Activated CD4-positive, alpha-beta T cell treated with anti-CD3 and anti-CD28 coated beads, Interleukin-2, amount 10 ng/mL, durations not matched to agents 24 days and 14 days (primary cell): ENCODE measurements at places on chromosomes 11 and 22.

DNA sequence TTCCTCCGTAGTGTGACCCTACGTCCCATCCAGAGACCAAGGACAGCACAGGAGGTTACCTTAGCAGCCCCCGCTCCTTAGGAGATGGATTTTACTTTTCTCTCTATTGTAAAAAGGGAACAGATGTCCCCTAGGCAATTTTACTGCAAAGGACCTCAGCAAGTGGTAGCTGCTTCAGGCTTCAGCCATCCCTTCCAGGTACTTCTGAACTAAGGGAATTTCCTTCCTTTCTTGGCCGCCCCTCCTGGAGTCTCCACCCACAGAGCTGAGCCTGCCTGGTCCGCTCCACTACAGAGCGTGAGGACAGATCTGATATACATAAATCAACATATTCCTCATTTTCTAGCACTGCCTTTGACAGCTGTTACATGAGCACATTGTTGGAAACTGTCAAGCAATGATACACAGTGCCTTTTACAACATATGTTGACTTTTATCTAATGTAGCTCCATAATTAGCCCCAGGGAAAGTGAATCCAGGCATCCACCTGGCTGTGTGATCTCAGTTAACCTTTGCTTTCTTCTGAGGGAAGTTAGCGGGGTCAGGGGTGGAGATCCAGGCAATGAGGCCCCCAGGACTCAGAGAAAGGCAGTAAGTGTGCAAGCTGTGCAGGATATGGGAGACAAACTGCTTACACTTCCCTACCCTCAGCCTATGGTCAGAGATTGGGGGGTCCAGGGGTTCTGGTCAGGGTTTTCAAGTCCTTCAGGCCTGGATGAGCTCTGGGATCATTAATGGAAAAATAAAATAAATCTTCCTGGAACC is 51.9 kb downstream of the SPATA19 start:
- H3K27me3 ChIP-seq, result peaks cover 11% of the 10 kb centered on the region
- H3K27ac ChIP-seq, result no peak overlapping the region
- H3K4me3 ChIP-seq, result no peak overlapping the region
- H3K4me1 ChIP-seq, result no peaks in the 10 kb centered on the region

DNA sequence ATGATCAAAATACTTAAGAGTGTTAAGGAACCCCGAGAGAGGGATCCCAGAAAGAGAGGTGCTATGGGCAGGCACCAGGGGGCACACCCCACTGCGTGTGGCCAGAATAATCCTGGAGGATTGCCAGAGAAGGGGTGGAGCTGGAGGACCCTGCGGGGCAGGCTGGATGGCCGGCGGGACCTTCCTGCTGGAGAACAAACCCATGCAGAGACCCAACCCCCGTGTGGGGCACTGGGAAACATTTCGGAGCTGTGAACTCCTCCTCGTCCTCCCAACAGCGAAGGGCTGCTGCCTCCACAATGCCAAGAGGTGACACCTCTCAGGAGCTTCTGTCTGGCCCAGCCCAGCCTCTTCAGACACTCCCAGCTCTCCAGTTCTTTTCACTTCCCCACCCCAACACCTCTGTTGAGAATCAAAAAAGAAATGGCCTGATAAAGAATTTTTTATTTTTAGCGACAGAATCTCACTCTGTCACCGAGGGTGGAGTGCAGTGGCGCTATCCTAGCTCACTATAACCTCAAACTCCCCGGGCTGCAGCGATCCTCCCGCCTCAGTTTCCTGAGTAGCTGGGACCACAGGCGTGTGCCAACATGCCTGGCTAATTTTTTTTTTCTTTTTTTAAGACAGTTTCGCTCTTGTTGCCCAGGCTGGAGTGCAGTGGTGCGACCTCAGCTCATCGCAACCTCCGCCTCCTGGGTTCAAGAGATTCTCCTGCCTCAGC is 25.6 kb downstream of the RHOD start:
- H3K27ac ChIP-seq, result no peak overlapping the region
- no peak for DNase-seq
- H3K4me1 ChIP-seq, result peaks cover 11% of the 10 kb centered on the region

- H3K27ac ChIP-seq, result no peak overlapping the region
- H3K4me3 ChIP-seq, result no peak overlapping the region
- H3K4me1 ChIP-seq, result no peaks in the 10 kb centered on the region
- DNase-seq, result no peak
- peaks cover 2% of the 10 kb centered on the region for H3K27me3 ChIP-seq
- H3K36me3 ChIP-seq, result no peaks in the 10 kb centered on the region
Measured at GRCh38 chr11:81839976-81840375, 893.7 kb downstream of the FAM181B start.

DNA sequence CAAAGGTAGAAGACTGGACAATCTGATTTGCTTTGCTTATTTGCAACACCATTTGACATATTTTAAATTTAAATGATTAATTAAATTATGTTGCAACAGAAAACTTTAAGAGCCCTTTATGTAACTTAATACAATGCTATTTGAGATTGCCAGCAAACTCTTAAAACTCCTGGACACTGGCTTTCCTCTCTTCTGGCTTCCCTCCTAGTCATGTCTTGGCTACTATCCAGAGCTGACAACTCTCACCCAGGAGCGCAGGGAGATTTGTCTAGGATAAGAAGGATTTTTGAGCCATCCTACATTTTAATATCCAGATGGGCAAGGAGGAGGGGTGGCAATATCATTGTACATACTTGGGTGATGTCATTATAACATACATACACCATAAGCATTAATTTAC is 134.3 kb downstream of the ELP4 start:
- no peaks in the 10 kb centered on the region for H3K27me3 ChIP-seq
- H3K36me3 ChIP-seq, result no peaks in the 10 kb centered on the region
- no peak overlapping the region for H3K4me3 ChIP-seq
- no peaks in the 10 kb centered on the region for H3K4me1 ChIP-seq
- no peak overlapping the region for H3K27ac ChIP-seq

GRCh38 chr11:88689548-88690240 is 352.2 kb upstream of the CTSC start:
- H3K27ac ChIP-seq, result no peak overlapping the region
- no peaks in the 10 kb centered on the region for H3K27me3 ChIP-seq
- DNase-seq, result no peak
- no peak overlapping the region for H3K4me3 ChIP-seq
- no peaks in the 10 kb centered on the region for H3K36me3 ChIP-seq

DNA sequence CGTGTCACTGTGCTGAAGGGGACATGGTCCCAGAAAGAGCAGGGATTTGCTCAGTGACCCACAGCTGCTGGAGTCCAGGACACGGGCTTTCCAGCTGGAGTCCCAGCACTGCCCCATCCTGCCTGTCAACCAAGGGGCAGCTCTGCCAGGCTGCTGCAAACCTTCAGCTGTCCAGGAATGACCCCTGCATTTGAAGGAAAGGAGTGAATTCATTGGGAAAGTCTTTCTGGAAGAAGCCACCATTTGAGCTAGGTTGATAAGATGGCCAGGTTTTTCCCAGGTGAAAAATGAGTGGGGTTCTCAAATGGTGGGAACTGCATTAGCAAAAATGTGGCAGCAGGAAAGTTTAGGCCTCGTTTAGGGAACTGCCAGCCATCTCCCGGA is 9.4 kb downstream of the KCNK7 start:
- no peak for DNase-seq
- no peaks in the 10 kb centered on the region for H3K27me3 ChIP-seq
- peak overlapping the region; percentile 32 for H3K4me3 ChIP-seq
- peaks cover 65% of the 10 kb centered on the region for H3K36me3 ChIP-seq
- peak overlapping the region; percentile 79 for H3K27ac ChIP-seq
- H3K4me1 ChIP-seq, result peaks cover 42% of the 10 kb centered on the region

DNA sequence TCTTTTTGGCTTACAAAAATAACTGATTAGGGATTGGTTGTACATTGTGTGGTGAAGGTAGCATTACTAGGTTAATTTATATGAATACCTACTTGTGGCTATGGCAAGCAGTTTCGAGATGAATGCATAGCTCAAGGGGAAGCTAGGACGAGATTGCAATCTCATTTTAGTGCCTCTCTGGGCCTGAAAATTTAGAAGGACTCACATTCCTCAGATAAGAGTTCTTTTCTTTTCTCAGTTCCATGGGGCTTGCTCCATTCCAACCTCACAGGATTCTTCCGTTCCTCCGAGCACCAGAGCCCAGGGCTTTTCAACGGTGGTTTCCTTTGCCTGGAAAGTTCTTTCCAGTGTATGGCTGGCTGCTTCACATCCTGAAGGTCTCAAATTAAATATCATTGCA is 82.1 kb downstream of the CECR2 start:
- no peak for DNase-seq
- H3K4me3 ChIP-seq, result no peak overlapping the region
- no peaks in the 10 kb centered on the region for H3K4me1 ChIP-seq
- H3K27ac ChIP-seq, result no peak overlapping the region
- H3K36me3 ChIP-seq, result no peaks in the 10 kb centered on the region
- peaks cover 4% of the 10 kb centered on the region for H3K27me3 ChIP-seq

DNA sequence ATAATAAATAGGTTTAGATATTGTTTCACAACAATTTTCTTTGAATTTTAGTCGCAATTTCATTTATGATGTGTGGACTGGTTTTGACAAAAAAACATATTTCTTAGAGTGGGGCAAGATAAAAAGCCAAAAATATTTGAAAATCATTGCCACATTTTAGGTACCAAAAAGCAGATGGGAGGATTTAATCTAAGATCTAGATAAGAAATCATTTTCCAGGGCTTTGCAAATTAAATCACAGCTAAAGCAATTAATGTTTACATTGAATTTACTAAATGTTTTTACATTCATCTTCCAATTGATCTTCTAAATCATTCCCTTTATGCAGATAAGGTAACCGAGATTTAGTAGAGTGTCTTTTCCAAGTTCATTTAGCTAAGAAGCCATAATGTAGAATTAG is 1386.0 kb upstream of the TENM4 start:
- no peak overlapping the region for H3K27ac ChIP-seq
- H3K36me3 ChIP-seq, result no peaks in the 10 kb centered on the region
- H3K27me3 ChIP-seq, result no peaks in the 10 kb centered on the region
- DNase-seq, result no peak
- H3K4me1 ChIP-seq, result no peaks in the 10 kb centered on the region

DNA sequence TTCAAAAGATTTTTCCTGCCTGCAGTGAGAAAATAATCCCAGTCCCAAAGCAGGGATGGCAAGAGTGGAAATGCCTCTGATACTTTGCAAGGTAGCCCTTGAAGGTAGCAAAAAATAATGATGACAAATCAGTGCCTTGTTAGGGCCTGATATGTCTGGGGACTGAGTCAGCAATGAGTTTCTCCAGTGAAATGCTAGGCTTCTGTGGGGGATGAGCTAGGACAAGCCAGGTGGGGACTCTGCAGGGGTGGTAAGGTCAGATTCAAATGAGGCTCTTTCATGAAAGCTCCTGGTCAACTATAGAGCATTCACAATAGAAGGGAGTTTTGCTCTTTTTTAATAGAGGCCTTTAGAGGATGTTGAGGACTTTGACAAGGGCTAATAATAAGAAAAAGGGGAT is 77.7 kb downstream of the ME3 start:
- peaks cover 9% of the 10 kb centered on the region for H3K36me3 ChIP-seq
- DNase-seq, result no peak
- no peaks in the 10 kb centered on the region for H3K27me3 ChIP-seq
- peak overlapping the region; percentile 6 for H3K27ac ChIP-seq

DNA sequence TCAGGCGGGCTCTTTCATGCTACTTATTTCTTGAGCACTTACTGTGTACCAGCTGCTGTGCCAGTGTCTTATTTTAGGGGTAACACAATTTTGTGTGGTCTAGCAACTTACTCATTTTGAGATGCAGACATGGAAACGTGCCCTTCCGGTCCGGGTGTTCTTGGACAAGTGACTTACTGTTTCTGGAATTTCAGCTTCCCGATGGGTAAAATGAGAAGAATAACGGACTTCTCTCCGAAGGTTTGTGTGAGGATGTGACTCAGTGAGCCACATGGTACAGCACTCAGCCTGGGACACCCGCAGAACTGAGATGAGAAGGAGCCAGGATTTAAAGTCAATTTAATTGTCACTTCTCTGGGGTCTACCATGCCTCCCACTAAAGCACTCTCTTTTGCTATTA is 114.5 kb upstream of the SYT13 start:
- H3K27ac ChIP-seq, result no peak overlapping the region
- no peak overlapping the region for H3K4me3 ChIP-seq
- H3K4me1 ChIP-seq, result no peaks in the 10 kb centered on the region
- no peak for DNase-seq
- H3K27me3 ChIP-seq, result peaks cover 7% of the 10 kb centered on the region

- H3K4me1 ChIP-seq, result peaks cover 4% of the 10 kb centered on the region
- no peaks in the 10 kb centered on the region for H3K36me3 ChIP-seq
- H3K4me3 ChIP-seq, result no peak overlapping the region
Measured at GRCh38 chr11:125075900-125076317, 12.8 kb downstream of the SLC37A2 start.

GRCh38 chr11:76598426-76598839 is 72.1 kb downstream of the LRRC32 start:
- no peak overlapping the region for H3K4me3 ChIP-seq
- peak; percentile 64 for DNase-seq
- peaks cover 2% of the 10 kb centered on the region for H3K36me3 ChIP-seq
- H3K4me1 ChIP-seq, result peaks cover 26% of the 10 kb centered on the region
- peaks cover 8% of the 10 kb centered on the region for H3K27me3 ChIP-seq

GRCh38 chr22:28882878-28883656 is at the start of gene ZNRF3:
Gene ZNRF3 (plus strand): TSS chr22:28883572. CDS start chr22:28883767, 195 bp downstream.
- H3K4me1 ChIP-seq, result peaks cover 8% of the 10 kb centered on the region
- peak within 1 kb of the TSS; percentile 66 for H3K27ac ChIP-seq
- peaks cover 65% of the 10 kb centered on the region for H3K27me3 ChIP-seq
- peak; percentile 94 for DNase-seq
- H3K36me3 ChIP-seq, result no peaks in the 10 kb centered on the region

DNA sequence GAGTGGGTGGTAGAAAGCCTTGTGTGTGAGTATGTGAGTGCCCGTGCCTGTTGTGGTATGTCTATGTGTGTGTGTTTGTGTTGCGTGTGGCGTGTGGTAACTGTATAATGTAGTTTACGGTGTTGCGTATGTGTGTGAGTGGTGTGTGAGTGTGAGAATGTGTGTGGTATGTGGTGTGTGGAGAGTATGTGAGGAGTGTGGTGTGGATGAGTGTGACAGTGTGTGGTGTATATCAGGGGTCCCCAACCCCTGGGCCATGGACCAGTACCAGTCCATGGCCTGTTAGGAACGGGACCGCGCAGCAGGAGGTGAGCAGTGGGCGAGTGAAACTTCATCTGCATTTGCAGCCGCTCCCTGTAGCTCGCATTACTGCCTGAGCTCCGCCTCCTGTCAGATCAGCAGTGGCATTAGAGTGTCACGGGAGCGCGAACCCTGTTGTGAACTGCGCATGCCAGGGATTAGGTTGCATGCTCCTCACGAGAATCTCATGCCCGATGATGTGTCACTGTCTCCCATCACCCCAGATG is 5.7 kb downstream of the UPK3A start:
- H3K4me1 ChIP-seq, result peaks cover 1% of the 10 kb centered on the region
- H3K4me3 ChIP-seq, result no peak overlapping the region
- peaks cover 10% of the 10 kb centered on the region for H3K27me3 ChIP-seq
- H3K27ac ChIP-seq, result no peak overlapping the region
- no peaks in the 10 kb centered on the region for H3K36me3 ChIP-seq
